ENCODE measurements at places on chromosomes 16 and 17.

DNA sequence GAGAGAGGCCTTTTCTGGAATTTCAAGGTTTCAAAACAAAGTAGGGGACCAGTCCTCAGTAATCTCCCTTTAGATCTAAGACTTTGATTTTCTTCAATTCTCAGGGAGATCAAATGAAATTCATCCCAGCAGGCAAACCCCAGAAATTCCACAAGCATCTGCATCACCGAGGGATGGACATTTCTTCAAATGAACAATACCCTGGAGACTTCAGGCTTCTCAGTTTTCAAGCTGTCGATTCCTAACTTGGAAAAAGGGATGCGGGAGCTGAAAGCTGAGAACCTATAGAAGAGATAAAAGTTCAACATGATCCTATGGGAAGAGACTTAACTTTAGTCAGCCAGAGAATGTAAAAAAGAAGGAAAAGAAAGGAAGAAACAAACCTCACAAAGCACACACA is 296.9 kb upstream of the CDH5 start:
- no peak for DNase-seq

DNA sequence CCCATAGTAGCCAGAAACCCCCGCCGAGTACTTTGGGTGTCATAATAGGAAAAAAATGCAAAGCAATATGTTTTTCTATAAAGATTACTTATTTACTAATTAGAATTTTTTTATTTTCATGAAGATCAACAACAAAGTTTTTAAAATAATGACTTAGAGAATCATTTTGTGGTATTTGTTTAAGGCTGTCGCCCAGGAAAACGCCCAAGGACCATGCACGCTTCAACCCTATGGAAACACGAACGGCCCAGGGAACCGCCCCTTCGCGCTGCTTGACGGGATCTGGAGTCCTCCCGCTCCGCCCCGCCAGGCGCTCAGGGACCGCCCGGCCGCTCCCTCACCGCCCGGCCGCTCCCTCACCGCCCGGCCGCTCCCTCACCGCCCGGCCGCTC is 408 bp upstream of the KPNA2 start:
- no peak for DNase-seq

- DNase-seq: no peak
These were observed 161.2 kb downstream of the COPRS start for GRCh38 chr17:31697838-31698237.

- DNase-seq: peak; percentile 61
These were observed 45.9 kb upstream of the HS3ST3A1 start for GRCh38 chr17:13647543-13648021.

DNA sequence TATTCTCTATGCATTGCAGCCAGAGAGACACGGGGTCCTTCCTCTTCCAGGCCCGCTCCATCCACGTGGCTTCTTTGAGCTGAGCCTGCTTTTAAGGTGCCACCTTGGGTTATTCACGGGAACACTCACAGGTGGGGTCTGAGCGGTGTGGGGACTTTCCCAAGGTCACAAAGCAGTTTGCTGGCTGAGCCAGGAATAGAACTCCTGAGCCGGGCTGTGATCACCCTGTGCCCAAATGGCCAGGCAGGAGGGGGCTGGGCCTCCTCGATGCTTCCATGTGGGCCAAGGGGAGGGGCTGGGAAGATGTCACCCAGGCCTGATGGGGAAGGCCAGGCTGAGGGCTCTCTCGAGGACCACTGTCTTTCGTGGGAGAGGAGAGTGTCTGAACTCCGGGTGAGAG is 13.0 kb upstream of the GSE1 start:
- DNase-seq: no peak

GRCh38 chr16:30775131-30775391 is 11.9 kb downstream of the ZNF629 start:
- DNase-seq: no peak

- no peak for DNase-seq
These were observed 17.5 kb downstream of the B9D1 start for GRCh38 chr17:19345067-19345460.

DNA sequence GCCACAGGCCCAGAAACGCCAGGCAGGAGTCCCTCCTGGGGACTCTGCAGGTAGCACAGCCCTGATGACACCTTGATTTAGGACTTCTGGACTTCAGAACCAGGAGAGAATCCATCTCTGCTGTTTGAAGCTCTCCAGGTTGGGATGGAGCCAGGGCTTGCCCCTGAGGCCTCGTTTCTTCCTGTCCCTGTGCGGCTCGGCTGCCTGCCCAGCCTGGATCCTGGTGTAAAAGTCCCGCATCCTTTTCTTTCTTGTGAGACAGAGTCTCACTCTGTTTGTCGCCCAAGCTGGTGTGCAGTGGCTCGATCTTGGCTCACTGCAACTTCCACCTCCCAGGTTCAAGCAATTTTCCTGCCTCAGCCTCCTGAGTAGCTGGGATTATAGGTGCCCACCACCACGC is 17.9 kb upstream of the CBX4 start:
- DNase-seq: no peak

- no peak for DNase-seq
These were observed 23.4 kb downstream of the SMURF2 start for GRCh38 chr17:64638552-64639203.

DNA sequence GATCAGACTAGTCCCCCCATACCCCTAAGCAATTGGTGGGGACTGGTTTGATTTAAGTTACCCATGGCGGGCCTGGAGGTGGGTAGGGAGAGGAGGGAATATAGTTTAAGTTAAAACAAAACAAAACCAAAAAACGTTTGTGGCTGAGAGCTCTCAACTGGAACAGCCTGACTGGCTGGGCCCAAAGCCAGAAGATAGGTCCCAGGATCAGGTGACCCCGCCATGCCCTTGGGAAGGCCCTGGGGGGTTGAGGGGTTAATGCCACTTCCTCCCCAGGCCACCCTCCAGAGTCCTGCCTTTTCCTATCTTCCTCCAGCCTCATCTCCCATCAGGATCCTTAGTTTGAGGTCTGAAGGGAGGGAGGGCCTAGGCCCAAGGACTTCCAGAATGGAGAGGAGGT is 82.3 kb upstream of the LHX1 start:
- DNase-seq: no peak

GRCh38 chr17:80873307-80873951 is 118.2 kb upstream of the CHMP6 start:
- DNase-seq: peak; percentile 61

DNA sequence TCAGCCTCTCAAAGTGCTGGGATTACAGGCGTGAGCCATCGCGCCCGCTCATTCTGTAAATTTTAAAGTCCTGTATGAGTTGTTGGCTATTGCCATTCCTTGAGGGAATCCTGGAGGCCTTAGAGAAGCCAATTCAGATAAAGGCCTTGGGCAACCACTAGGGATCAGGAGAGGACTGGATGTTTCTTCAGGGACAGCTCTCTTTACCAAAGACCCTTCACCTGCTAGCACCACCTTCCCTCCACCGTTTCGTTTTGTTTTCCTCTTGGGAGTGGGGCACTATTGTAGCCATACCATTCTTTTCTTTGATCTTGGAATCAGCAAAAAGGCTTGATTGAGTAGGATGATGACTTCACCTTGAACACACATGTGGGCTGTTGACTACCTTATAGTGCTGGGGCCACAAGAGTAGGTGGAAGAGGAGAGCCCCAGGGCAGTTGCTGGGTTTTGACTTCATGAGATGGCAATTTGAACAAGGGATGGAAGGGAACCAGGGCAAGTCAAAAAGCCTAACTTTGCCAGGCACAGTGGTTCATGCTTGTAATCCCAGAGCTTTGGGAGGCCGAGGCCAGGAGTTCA is 7.0 kb upstream of the ANKRD40CL start:
- DNase-seq: no peak

- no peak for DNase-seq
These were observed 29.5 kb upstream of the RBFOX1 start for GRCh38 chr16:7303052-7303610.

GRCh38 chr17:35069311-35069710 is 5.8 kb upstream of the RFFL start:
- DNase-seq: peak; percentile 58

GRCh38 chr16:69672998-69673713 is 53.2 kb downstream of the NQO1 start:
- no peak for DNase-seq

DNA sequence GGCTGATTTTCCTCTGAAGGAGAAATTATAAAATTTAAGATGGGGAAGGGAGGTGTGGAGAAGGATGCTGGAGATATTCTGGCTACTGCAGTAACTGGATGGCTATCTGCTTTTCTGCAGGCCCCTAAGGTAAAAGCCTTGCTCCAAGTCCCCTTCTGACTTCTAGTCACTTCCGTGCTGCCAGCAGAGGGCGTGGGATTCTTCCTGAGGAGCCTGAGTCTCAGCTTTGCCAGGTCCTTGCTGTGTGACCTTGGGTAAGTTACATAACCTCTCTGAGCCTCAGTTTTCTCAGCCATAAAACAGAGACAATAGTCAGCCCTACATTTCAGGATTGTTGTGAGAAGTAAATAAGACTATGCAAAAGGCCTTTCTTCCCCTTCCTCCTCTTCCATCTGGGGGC is 24.3 kb upstream of the TMEM220 start:
- DNase-seq: peak; percentile 47

DNA sequence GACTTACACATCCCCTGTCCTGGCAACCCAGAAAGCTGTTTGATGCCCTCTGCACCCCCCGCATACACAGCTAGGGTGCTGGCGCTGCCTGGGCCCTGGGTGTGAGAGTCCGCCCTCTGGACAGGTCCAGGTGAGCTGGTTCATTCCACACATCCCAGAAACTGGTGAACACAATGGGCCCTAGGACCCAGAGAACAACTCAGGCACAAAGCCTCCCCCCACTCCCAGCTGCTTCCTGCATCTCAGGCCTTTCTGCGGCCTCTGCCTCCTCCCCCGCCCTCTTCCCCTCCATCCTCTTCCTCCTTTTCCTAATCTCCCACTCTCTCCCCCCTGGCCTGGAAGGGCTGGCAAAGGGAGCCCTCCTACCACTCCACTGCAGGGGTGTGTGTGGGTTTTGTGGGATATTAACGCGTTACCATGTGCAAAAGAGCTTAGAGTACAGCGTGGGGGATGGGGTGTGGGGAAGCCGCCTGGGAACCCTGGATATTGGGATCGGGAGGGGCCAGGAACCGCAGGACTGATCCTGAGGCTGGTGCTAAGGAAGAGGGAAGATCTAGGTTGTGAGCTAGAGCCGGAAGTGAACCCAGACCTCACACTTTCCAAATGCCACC is 1.6 kb upstream of the PPP1R9B start:
- peak; percentile 82 for DNase-seq

- DNase-seq: peak; percentile 54
These were observed 2.7 kb upstream of the CCDC57 start for GRCh38 chr17:82215095-82215971.

DNA sequence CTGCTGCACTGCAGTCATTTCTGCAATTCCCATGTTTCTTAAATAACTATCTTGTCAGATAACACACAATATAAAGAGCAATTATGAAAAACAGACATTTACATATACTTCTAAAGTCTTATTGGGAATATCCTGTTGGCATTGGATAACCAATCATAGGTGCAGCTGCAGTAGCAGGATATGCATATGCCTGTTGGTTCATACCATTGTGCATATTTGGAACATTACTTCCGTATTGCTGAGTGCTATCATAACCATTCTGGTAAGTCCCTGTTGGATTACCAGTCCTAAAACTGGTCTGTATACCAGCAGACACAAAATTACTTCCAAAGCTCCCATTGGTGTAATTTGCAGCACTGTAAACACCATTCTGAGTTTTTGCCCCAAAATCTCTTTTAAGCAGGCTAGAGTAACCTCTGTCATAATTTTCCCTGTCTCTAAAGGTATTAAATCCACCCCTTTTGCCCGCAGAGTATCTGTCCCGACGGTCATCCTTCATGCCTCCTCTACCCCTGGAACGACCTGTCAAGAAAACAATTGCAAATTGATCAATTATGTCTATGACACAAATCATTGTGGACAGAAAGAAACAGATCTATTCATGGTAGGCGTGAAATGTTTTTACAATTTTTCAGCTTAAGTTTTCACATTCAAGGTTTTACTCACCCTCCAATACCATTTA is 3.1 kb upstream of the POLG2 start:
- no peak for DNase-seq
